Adipocyte (in vitro differentiated cells): ENCODE measurements at places on chromosomes 13 and 19.
A peak's percentile ranks its signal among the peaks of the same experiment; 100 is the strongest.

DNA sequence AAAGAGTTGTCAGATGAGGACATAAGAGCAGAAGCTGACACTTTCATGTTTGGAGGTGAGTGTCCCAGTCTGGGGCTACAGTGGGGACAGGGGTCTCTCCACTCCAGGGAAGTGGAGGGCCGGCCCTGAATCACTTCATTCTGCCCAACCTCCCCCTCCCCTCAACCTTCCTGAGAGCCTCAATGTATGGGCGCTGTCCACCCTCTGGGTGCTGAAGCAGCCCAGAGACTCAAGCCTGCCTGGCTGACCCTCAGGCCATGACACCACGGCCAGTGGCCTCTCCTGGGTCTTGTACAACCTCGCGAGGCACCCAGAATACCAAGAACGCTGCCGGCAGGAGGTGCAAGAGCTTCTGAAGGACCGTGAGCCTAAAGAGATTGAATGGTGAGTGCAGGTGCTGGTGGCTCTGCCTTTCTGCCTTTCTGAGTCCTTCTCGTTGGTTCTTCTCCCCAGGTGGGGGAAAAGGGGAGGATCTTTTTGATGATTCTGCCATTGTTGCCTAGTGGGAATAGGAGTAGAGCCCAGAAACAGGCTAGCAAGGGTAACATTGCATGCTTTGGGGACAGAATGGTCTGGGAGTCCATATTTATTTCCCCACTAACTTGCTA, 8.8 kb downstream of the CYP4F8 start:
- DNase-seq = no peak

- DNase-seq = no peak
Measured at GRCh38 chr13:20230913-20231838, 943 bp downstream of the GJB6 start.

DNA sequence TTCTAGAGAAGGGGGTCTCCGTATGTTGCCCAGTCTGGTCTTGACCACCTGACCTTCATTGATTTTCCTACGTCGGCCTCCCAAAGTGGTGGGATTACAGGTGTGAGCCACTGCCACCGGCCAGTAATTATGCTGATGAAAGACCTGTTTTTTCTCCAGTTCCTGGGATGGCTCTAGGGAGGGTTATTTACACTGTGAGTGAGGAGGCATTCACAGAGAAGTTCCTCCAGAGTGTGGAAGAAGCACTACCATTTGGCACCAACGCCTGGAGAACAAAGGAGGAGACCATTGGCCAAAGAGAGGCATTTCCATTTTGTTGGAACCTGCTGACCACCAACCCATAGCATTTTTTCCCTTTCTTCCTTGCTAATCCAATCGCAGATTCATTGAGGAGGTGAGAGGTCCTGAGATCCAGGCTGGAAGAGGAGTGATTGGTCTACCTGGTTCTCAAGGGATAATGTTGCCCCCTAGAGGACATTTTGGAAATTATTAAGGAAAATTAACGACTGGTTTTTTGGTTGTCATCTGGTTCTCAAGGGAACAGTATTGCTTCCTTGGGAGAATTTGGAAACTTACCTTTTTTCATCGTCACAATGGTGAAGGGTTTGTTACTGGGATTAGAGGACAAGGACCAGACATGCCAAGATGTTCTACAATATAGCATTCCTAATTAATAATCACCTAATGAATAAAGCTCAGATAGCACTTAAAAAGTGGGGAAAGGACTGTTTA, 5.5 kb upstream of the SAE1 start:
- DNase-seq = peak; percentile 93

GRCh38 chr19:30074741-30075715, 133.0 kb downstream of the URI1 start:
- no peak for DNase-seq

DNA sequence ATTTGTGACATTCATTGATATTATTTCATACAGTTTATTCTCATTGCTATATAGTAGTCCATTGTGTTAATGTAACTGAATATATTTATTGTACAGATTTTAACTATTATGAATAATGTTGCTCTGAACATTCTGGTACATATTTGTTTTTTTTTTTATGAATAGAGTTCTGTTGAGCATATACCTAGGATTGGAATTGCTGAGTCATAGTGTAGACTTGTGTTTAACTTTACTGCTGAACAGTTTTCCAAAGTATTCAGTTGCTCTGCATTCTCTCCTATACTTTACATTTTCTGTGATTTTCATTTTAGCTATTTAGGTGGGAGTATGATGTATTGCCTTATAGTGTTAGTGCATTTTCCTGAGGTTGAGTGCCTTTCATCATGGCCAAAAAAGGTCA, 97.5 kb downstream of the MAB21L1 start:
- DNase-seq = peak; percentile 41

- no peak for DNase-seq
Measured at GRCh38 chr19:51550848-51551672, 19.6 kb upstream of the SIGLEC6 start.

- no peak for DNase-seq
Measured at GRCh38 chr13:46168783-46169182, 13.2 kb downstream of the LCP1 start.

- DNase-seq = no peak
Measured at GRCh38 chr19:5240011-5240410, 100.6 kb downstream of the PTPRS start.

GRCh38 chr13:40598569-40598968, 67.9 kb downstream of the FOXO1 start:
- DNase-seq = no peak

- peak; percentile 69 for DNase-seq
Measured at GRCh38 chr13:106109391-106109791, 426.1 kb downstream of the EFNB2 start.
